ENCODE measurements at places on chromosomes 7 and 10. TPM values are rescaled to one million over a fixed set of nuclear protein-coding genes. Genes with fewer than 3 reads are reported as not detected.
A peak's percentile ranks its signal among the peaks of the same experiment; 100 is the strongest.

DNA sequence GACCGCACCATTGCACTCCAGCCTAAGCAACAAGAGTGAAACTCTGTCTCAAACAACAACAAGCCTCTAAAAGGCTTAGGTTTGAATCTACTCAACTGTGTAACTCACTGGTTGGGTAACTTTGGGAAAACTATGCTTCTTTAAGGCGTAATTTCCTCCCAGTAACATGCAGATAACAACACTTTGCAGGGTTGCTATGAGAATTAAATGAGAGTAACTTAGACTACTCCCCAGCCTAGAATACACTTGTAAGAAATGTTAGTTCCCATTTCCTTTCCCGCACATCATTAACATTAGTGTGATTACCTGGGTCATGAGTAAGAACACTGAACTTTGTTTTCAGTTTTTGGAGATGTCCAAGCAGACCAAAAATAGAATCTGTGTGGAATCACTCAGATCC is 5.4 kb upstream of the MYPN start:
- DNase-seq: no peak

DNA sequence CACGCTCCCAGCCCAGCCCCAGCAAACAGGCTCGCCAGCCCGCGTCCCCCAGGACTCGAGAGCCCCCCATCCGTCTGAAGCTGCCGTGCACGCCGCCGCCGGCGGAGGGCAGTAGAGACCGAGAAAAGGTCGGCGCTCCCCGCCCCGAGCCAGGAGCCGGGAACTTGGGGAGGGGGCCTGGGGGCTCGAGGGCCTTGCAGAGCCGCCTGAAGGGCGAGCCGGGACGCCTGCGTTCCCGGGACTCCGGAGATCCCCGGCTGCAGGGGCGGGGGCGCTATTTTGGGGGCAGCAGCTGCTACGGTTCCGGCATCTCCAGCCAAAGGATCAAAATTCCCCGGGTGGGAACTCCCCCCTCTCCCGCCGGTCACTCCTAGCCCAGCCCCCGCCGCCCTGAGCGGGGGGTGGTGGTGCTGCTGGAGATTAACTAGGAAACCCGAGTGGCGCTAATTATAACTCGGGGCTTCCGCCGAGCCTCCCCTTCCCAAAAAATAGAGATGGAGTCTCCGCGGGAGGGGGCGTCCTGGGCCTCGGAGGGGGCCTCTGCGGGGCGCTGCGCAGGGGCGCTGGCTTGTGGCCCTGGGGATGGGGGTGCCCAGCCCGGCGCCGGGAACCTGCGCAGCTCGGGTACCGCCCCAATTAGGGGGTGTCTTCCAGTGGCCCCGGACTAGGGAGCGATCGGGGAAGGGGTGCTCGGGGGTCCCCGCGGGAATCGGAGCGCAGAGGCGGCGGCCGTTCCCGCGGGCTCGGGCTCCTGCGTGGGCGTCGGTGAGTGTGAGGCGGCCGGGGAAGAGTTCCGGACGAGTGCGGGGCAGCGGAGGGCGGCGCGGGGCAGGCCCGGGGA is 608 bp downstream of the ACHE start:
- peak; percentile 91 for DNase-seq

DNA sequence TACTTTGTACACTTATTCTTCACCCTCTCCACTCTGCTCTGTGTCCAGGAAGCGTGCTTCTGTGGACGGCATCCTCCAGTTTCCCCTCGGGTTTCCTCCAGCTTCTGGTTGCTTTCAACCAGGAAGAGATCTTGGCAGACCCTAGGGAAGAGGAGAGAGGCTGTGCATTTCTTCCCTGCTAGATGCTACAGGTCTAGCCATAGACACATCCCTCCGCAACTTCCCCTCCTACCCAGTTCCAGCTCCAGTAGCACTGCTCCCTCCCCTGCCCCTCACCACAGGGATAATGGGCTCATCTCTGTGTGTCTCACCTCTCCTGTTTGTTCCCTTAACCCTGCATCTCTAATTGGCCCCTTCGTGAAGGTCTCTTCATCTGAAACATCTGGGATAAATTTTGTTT is 16.3 kb downstream of the TLL2 start:
- no peak for DNase-seq

Gene SORCS1
- total RNA-seq: not detected

GRCh38 chr7:22859641-22860290 is 37.1 kb upstream of the TOMM7 start:
- peak; percentile 28 for DNase-seq

Data from myocyte (in vitro differentiated cells).